ENCODE measurements at places on chromosomes 16 and 17.

GRCh38 chr17:38798614-38799500 lies 499 bp downstream of the PIP4K2B start:
- DNase-seq = peak; percentile 90

- DNase-seq = no peak
Measured at GRCh38 chr16:30004424-30004776, 6.4 kb downstream of the DOC2A start.

GRCh38 chr17:46273541-46274236 lies 21.2 kb upstream of the LRRC37A start:
- DNase-seq = no peak

GRCh38 chr17:80363518-80364090 lies 51.4 kb upstream of the ENDOV start:
- no peak for DNase-seq
